NCI-H1417 (cell line): ENCODE measurements at places on chromosomes 16 and 17.

DNA sequence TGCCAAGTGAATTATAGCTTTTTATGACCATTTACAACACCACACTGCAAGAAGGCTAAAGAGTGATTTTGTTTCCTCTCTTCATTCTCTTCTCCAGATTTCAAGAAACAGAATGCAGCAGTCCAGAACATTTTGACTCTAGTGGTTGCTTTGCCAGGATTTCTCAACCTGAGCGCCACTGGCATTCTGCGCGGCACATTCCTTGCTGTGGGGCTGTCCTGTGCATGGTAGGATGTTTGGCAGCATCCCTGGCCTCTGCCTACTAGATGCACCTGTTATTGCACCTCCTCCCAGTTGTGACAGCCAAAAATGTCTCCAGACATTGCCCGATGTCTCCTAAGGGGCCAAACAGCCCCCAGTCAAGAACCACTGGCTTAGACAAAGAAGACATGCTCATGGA, 25.7 kb upstream of the SLC39A11 start:
- DNase-seq, result no peak

DNA sequence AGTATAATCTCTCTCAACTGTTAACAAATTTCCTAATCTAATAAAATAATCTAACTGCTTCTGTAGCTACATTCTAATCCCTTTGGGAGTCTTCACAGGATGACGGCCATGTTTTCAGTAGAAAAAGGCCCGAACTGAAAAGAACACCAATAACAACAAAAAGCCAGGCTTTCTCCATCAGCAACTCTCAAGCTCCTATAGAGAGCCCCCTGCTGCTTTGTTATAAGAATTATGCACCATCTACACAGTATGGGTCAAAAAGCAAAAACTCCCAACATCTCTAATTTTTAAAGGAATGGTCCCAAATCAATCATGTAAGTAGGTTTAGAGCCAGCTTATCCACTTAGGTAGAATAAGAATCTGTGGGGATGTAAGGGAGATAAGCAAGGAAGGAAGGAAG, 163.6 kb upstream of the C17orf78 start:
- DNase-seq, result no peak

GRCh38 chr17:69042308-69042707, 18.4 kb downstream of the ABCA9 start:
- no peak for DNase-seq

DNA sequence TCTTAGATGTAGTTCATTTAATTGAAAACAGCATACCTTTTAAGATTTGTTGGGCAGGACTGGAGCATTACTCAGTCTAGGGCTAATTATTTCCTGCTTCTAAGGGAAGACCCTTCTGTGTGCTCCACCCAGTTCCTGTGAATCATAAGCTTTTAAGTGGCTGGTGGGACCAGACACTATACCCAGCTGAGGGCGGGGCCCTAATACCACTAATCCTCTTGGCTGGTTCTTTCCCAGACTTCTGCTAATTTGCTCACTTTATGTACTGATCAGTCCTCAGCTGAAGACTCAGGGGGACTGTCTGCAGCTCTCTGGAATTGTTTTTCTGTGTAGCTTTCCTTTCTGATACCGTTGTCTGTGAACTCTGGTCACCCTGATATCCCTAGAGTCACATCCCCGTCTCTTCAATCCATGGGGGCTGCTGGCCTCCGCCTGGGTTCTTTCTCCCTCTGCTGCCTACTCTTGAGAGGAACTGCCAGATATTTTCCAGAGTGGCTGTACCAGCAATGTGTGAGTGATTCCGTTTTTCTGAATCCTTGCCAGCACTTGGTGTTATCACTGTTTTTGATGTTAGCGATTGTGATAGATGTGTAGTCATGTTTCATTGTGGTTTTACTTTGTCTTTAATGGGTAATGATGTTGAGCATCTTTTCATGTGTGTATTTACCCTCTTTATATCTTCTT, 35.1 kb downstream of the MFSD11 start:
- DNase-seq, result no peak

- no peak for DNase-seq
These were observed 524.8 kb downstream of the KCNJ18 start for GRCh38 chr17:22217135-22217534.

DNA sequence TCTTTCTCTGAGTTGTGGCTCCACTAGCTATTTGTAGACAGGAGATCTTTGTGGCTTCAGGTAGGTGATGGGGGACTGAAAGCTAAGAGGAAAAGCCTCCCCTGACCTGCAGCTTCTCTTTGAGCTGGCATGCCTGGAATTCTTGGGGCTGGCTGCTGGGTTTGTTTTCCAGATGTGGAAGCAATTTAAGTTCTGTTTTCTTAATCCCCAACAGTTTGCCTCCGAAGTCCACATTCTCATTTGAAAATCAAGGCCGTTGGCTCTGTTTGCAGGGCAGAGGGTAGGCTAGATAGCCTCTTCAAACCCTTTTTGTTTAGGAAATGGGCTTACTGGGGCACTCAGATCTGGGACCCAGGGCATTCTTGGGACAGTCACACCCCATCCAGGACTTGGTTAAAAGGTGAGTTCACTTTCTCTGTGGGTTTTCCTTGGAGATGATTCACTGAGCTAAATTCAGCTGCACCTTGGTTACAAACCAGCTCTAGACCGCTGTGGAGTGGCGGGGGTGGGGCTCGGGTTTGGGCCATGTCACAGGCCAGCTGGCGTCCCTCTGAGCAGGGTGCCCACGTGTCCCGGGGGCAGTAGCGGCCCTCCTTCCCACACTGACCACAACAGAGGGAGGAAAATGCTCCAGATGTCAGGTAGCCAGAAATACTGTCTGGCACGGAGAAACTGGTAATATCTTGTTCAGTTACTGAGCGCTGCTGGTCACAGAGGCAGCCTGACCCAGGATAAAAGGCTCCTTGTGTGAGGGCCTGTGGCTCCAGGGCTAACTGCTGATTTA, 108.5 kb downstream of the RAB11FIP4 start:
- DNase-seq, result no peak

DNA sequence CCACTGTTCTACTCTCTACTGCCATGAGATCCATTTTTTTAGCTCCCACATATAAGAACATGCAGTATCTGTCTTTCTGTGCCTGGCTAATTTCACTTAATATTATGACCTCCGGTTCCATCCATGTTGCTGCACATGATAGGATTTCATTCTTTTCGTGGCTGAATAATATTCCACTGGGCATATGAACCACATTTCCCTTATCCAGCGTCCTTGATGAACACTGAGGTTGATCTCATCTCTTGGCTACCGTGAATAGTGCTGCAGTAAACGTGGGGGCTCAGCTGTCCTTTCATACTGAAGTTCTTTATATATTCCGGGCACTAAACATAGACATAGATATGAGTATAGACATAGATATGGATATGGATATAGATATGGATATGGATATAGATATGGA, 109.3 kb upstream of the TNRC6C start:
- no peak for DNase-seq

DNA sequence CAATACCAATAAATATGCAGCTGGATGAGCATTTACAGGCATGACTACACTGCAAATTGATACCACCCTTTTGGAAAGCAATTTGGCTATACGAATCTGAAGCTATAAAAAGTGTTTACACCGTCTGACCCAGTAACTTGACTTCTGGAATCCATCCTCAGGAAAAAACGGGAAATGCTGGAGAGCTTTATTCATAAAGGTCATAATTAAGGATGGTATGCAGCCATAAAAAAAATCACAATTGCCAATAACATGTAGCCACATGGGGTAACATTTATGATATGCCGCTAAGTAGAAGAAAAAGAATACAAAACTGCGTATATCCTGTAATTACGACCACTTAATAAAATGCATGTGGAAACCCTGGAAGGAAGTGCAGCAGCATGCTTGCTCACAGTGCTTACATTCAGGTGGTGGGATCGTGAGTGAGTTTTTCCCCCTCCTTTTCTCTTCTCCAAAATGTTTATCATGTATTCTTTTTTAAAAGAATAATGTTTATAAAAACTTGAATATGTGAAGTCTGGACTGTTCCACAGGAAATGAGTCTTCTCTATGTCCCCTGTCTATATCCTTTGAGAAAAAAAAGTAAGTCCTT, 34.2 kb downstream of the COPRS start:
- DNase-seq, result peak; percentile 47

DNA sequence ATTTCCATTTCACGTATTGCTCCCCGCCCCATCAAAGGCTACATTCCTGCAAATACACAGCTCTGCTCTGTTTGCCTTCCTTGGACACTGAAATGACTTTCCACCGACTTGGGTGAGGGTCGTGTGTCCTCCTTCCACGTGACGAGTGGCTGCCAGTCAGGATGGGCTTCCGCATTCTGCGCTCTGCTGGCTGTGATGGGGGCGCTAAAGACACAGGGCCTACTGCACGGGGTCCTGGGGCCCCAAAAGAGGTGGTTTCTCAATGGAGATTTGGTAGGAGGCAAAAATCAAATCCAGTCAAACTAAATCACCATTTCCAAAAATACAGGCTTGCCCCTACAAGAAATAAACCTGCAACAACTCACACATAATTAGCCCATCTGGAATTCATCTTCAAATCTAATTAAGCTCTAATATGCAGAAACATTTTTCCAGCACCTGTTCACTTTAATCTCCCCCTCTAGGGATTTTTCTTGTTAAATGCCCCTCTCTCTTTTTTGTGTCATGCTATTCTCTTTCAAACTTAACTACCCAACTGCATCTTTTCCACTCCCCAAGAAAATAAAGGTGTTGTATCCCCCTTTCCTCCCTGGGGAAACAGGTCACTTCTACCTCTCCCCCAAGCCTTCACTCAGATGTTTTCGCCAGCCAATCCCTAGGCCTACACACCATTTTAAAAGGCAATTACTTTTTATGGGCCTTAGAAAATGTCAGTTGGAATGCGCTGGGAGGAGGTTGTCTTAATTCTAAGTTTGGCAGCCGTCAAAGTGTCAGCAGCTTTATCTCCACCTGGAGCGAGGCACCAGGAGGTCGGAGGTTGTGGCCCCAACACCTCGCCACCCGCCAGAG, 21.9 kb upstream of the FAAP100 start:
- no peak for DNase-seq

DNA sequence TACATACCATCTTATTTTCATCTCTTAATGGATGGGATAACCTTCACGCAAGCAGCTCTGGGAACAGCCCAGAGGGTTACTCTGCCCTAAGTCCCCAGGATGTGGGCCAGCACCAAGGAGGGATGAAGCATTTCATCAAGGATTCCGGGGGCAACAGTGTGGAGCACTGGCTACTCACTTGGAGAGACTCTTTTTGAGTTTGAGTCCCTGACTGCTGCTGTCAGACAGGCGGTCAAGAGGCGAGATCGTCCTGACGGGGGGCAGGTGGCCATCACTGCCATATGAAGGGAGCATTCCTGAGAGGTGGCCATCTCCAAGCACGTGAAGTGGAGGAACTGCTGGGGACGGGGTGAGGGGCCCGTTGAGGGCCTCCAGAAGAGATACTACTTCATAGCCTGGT, 18.1 kb upstream of the FOXJ1 start:
- DNase-seq, result no peak

GRCh38 chr17:17890773-17891759, 54.3 kb upstream of the SREBF1 start:
- peak; percentile 67 for DNase-seq

DNA sequence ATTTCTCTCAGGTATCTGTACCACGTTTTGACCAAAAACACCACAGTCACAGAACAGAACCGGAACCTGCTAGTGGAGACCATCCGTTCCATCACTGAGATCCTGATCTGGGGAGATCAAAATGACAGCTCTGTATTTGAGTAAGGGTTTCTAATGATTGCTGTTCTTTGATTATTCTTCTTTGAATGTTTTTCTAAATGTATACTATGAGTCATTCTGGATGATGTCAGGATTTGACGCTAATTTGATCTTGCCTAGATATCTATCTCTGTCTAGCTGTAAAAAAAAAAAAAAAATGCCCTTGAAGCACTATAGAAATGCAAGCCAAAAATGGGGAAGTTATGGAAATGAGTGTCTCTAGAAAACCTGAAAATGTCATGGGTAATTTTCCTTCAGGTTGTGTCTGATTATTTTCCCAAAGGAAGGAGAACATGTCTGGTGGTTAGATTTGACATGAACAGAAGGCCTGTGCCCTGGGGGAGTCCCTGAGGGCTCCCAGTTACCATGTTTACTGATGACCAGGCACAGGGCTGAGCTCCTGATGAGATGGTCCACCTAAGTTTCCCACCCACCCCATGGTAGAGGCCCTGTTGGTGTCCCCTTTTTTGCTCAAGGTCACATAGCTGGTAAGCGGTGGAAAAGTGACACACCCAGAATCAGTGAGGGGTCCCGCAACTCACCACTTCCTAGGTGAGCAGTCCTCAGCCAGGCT, 13.6 kb downstream of the CLEC16A start:
- no peak for DNase-seq

GRCh38 chr16:49940464-49941224, 84.4 kb upstream of the CNEP1R1 start:
- no peak for DNase-seq

DNA sequence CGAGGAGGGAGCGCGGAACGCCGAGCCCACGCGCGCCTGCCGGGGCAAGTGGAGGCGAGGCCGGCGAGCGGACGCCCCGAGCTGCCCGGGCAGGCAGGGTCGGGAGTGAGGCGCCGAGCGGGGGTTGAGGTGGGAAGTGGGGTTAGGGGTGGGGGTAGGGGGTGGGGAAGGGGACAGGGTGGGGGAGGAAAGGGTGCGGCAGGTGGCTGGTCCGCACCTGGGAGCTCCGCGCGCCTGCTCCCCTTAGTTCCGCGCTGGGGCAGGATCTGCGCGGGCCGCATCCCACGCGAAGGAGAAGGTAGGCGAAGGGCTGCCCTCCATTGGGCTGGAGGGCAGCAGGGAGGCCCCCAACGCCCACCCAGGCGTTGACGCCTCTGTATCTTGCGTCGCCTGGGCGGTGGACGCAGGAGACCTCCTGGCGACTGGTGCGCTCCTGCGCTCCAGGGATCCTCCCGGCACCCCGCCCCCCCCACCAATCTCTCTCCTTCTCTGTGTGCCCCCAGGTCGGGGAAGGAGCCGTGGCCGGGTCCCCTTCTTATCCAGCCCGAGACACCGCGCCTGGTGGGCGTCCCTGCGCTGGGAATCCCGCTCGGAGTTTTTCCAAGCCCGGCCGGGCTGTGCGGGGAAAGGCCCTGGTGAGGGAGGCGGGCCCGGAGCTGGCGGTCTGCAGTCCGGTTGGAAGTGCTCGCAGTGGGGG, 51.3 kb upstream of the AMZ2 start:
- DNase-seq, result peak; percentile 33

DNA sequence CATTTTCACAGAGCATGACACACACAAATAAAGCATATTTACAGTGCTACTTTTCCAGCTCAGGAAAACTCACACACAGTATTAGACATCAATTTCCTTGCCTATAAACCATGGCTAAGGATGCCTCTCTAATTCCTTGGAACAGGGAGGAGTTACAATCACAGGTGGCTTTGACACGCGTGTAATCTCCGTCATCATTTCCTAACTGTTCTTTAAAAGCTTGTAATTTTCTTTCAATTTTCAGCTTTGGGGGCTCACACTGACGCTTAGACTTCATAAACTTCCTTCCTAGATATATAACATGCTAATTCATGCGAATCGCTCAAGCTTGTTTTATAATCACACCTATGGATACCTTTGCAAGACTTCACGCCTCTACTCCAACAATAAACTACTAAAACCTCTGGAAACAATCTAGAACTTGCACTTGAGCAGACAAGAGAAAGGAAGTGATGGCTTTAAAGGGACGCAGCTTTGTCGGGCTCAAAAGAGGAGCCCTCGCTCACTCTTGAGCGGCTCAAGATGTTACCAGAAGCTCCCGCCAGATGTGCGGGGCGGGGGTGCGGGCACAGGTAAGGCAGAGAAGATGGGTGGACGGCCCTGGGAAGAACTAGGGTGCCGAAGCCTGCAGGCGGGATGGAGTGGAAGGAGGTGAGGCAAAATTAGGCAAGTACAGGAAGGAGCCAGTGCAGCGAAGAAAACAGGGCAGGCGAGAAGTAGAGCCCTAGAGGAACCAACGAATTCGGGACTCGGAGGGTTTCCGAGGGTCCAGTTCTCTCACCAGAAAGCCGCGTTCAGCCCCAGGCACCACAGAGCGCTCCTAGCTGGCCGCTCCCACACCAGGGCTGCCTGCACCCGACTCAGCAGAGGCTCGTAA, 631 bp downstream of the RETREG3 start:
- peak; percentile 69 for DNase-seq
